Fibroblast of lung (primary cell): ENCODE measurements at places on chromosomes 5 and 9. TPM values are rescaled to one million over a fixed set of nuclear protein-coding genes. Genes with fewer than 3 reads are reported as not detected.
A peak's percentile ranks its signal among the peaks of the same experiment; 100 is the strongest.

DNA sequence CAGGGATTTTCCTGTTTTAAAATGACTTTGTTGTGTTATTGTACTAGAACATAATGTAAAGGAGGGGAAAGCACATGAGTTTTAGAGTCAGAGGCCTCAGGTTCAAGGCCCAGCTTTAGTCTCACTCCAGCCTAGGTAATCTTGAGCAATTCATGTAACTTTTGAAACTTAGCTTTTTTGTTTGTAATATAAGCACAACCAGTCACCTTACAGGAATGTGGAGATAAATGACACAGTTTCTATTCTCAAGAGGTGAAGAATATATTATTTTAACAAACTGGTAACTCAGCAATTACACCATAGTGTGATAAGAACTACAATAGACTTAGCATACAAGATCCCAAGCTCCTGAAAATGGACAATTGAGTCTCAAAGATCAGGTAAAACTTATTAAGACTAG, 51.2 kb downstream of the ADAMTS19 start:
- no peak for DNase-seq
- H3K36me3 ChIP-seq = no peaks in the 10 kb centered on the region
- no peaks in the 10 kb centered on the region for H3K27me3 ChIP-seq
- no peak overlapping the region for H3K4me3 ChIP-seq
- H3K27ac ChIP-seq = no peak overlapping the region

Gene BTNL8
- total RNA-seq = not detected in 2 replicates

DNA sequence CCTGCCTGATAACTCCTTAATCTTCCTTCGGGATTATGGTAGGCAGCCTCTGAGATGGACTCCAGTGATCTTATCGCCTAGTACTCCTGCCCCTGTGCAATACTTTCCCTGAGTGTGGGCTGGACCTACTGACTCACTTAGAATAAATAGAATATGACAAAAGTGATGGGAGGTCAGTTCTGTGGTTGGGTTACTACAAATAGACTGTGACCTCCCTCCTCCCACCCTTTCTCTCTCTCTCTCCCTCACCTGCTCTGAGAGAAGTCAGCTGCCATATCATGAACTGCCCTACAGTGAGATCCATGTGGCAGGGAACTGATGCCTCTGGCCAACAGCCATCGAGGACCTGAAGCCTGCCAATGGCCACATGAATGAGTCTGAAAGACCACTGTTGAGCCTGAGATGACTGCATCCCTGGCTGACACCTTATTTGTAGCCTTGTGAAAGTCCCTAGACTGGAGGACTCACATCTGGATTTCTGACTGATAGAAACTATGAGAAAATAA, 31.7 kb downstream of the NRG2 start:
- H3K4me3 ChIP-seq = no peak overlapping the region
- H3K27ac ChIP-seq = no peak overlapping the region
- H3K4me1 ChIP-seq = no peaks in the 10 kb centered on the region
- peaks cover 3% of the 10 kb centered on the region for H3K27me3 ChIP-seq
- H3K36me3 ChIP-seq = no peaks in the 10 kb centered on the region
- no peak for DNase-seq

DNA sequence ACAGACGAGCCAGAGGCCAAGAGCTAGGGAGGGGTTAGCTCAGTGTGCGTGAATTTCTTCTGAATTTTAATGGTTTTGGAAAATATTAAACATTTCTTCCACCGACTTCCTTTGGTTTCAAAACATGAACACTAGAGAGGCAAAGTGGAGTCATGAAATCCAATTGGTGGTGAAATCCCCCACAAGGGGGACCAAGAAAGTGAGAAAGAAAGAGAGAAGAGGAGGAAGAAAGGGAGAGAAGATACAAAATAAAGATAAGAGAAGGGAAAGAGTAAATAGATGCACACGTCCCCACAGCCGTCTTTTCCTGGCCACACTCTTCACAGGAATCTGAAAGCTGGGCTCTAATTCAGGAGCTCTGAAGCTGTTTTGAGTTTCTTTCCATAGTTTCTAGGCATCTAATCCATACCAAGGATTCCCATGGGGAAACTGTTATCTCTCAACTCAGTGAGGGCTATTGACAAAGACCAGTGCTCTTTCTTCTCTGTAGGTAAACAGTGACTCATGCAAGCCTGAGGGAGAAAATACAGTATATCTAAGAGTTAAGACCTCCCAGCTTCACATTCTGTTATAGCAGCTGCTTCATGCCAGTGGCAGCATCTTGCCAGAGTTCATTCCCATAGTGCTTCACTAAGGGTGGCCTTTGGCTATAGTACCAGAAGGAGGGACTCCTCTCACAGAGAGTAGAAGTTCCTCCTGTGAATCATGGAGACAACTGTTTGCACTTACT, 115.8 kb upstream of the LIFR start:
- no peaks in the 10 kb centered on the region for H3K36me3 ChIP-seq
- H3K4me3 ChIP-seq = no peak overlapping the region
- H3K27ac ChIP-seq = no peak overlapping the region
- DNase-seq = peak; percentile 56

Gene RPL7A
- 1,820 and 2,853 TPM in 2 replicates for total RNA-seq

DNA sequence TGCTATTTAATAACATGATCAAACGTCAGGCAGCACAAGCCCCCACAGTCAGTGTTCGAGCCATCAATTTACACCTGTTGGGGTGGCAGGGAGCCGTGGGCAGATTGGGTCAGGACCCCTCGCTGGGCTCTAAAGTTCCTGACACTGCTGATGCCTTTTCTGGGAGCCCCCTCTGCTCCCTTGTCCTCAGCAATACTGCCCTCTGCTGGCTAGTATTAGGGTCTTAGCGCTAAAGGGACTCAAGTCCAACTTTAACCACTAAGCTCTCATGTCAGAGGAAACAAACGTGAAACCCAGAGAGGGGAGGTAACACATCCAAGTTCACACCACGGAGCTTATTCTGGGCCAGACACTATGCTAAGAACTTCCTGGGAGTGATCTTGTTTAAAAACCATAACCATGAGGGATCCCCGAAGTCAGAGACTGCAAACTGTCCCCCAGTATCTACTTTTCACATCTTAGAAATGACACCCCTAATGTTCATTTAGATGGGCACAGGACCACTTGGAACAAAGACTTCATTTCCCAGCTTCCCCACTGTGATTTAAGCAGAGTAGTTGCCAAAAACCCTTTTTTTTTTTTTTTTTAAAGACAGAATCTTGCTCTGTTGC, 20.4 kb downstream of the ANKS6 start:
- peak; percentile 62 for DNase-seq
- H3K27me3 ChIP-seq = no peaks in the 10 kb centered on the region
- peaks cover 2% of the 10 kb centered on the region for H3K36me3 ChIP-seq
- no peak overlapping the region for H3K27ac ChIP-seq
- H3K4me3 ChIP-seq = no peak overlapping the region
- no peaks in the 10 kb centered on the region for H3K4me1 ChIP-seq

GRCh38 chr5:51404255-51404654, 21.0 kb downstream of the ISL1 start:
- H3K36me3 ChIP-seq = no peaks in the 10 kb centered on the region
- no peak for DNase-seq
- H3K4me1 ChIP-seq = no peaks in the 10 kb centered on the region
- no peak overlapping the region for H3K4me3 ChIP-seq

GRCh38 chr9:3768712-3769457, 243.1 kb upstream of the RFX3 start:
- peak; percentile 70 for DNase-seq
- H3K27me3 ChIP-seq = no peaks in the 10 kb centered on the region
- H3K4me1 ChIP-seq = no peaks in the 10 kb centered on the region
- no peaks in the 10 kb centered on the region for H3K36me3 ChIP-seq
- peak overlapping the region; percentile 18 for H3K27ac ChIP-seq
- no peak overlapping the region for H3K4me3 ChIP-seq

DNA sequence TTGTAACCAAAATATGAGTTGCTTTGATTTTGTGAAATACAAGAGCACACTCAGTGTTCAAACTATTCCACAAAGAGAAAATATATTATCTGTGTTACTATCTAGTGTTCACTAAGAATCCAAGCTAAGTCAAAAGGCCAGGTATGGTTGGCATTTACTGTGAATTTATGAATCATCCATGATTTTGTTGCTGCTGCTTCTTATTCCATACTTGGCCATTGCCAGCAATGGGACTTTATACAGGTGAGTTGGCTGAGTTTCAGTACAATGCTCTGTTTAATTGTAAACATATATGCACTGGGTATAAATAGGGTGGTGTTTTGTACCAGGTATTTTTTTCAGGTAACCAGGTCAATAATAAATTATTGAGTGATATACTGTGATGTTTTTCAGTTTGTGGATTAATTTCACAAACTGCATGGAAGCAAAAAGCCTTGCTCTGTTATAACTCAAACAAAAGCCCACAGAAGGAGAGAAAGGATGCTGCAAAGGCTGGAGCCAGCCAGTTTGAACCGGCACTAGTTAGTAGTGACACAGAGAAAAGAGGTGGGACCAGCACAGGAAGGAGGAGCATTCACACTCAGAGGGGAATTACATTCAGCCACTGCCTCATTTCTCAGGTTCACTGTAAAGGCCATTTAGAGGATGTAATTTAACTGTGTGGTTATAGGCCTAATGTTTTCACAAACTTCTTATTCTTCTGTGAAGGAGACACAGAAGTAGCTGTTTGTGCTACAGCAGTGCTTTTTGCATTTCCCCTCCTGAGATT, 381.8 kb downstream of the ADGRV1 start:
- H3K27me3 ChIP-seq = no peaks in the 10 kb centered on the region
- no peak overlapping the region for H3K4me3 ChIP-seq
- no peaks in the 10 kb centered on the region for H3K36me3 ChIP-seq
- peaks cover 2% of the 10 kb centered on the region for H3K4me1 ChIP-seq

GRCh38 chr5:69213513-69214215, 21.0 kb upstream of the CDK7 start:
- H3K27me3 ChIP-seq = no peaks in the 10 kb centered on the region
- no peak overlapping the region for H3K4me3 ChIP-seq
- H3K4me1 ChIP-seq = peaks cover 8% of the 10 kb centered on the region
- H3K27ac ChIP-seq = no peak overlapping the region
